ENCODE measurements at places on chromosomes 6 and 20. TPM values are rescaled to one million over a fixed set of nuclear protein-coding genes. Genes with fewer than 3 reads are reported as not detected.

The DOK5 gene
- total RNA-seq, result 26.8 TPM

The MEI4 gene
- not detected for total RNA-seq

The TNF gene
- not detected for total RNA-seq

The SDC4 gene
- 78.1 TPM for total RNA-seq

The C6orf58 gene
- not detected for total RNA-seq

The LY86 gene
- not detected for total RNA-seq

The HM13 gene
- total RNA-seq, result 46.8 TPM

The LY6G5B gene
- 4.0 TPM for total RNA-seq

The C4B gene
- total RNA-seq, result 15.4 TPM

The BMP7 gene
- not detected for total RNA-seq

The WFDC8 gene
- not detected for total RNA-seq

The TXNDC5 gene
- 439 TPM for total RNA-seq
